ENCODE measurements at places on chromosomes 6 and 20.

GRCh38 chr6:39208223-39208739, 21.0 kb downstream of the KCNK5 start:
- no peak for DNase-seq

DNA sequence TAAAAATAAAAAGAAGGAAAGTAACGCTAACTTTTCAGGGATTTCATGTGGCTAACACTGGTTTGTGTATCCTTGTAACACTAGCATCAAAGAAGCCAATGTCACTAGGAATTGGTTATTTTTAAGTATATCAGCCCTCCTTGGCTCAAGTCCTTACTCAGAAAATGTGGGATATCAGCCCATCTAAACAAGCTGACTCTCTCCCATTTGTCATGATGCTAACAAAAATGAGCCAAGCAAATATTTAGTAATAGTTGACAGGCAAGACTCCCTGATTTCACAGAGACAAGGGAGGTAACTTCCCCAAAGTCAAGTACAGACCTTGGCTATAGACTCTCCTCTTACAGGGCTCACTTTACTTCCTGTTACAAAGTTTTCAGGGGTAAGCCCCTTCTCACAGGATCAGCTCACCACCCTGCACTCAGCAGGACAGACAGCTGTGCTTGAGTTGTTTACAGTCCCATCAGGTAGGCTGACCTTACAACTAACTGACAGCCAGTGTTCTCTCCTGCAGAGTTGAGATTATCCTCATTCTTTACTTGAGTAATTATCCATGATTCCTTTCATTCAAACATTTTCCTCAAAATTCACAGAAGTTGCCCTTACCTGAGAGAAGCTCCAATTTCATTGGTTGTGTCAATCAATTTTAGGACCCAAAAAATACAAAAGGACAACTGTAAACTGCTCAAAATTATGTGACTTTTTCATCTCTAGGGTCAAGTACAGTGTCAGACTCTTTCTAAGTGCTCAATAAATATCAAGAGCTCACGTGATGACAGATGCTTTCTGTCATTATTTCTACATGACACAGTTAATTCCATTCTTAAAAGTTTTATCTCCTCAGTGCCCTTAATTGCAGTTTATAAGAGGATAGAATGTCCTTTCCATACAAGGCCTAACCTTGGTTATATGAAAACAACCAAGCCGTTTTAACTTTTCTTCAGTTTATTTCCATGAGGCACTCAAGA, 38.1 kb upstream of the BMP5 start:
- no peak for DNase-seq

- DNase-seq = no peak
Measured at GRCh38 chr20:31565699-31566318, 39.3 kb upstream of the ID1 start.

DNA sequence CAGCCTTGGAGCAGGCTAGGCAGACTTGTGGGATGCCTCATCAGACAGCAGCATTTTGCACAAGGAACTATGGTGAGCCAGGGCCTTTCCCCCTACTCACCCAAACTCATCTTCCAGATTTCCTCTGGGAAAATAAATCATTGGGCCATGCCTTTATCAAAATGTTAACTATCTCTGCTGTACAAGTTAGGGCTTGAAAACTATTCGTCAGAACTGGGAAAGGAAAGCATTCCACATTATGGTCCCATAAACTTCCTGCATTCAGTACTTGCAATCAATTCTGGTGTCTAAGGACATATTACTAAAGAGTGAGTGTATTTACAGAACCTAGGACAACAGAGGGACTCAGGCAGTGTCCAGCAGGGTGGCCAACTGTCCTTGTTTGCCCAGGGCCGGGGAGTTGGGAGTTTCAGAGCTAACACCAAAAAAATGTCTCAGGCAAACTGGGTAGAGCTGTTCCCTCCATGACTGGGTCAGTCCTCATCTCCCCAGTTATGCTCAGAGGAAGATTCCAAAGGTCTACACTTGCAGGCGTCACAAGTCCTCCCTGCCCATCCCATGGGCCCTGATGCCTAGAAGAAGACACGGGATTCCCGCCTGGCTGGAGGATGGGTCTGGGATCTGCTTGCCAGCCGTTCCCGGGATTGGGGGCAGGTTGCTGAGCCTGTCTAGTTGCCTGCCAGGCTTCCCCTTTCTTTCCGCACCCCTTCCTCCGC, 72.2 kb downstream of the SLC22A3 start:
- DNase-seq = no peak

- no peak for DNase-seq
Measured at GRCh38 chr20:48928832-48929725, 7.6 kb downstream of the ARFGEF2 start.

GRCh38 chr6:151478670-151479069, 15.1 kb upstream of the CCDC170 start:
- DNase-seq = no peak

DNA sequence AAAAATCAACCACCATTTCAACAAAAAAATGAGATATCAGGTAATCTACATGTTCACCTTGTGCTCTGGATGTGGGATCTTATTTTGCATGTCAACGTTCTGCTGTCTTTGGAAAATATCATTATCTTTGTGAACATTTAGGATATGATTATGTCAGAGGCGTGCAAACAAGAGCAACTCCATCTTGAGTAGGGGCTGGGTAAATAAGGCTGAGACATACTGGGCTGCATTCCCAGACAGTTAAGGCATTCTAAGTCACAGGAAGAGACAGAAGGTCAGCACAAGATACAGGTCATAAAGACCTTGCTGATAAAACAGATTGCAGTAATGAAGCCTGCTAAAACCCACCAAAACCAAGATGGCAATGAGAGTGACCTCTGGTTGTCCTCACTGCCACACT, 28.8 kb upstream of the ZBTB24 start:
- no peak for DNase-seq

GRCh38 chr6:136335736-136336363, 46.2 kb upstream of the BCLAF1 start:
- no peak for DNase-seq

DNA sequence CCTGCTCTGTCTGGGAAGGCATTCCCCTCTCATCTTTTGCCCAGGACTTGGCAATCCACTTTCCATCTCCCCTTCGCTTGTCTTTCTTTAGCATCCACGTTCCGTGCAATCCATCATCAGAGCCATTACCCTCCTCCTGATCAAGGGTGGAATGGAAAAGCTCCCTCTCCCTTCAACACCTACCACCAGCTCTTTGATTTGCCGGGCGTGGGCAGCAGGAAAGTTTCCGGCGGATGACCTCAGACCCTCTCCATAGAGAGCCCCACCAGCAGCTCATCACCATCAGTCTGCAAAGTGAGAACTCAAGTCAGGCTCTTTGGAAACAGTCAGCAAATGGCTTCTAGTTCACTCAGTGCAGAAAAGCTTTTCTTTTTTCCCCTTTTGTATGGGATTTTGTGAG, 76.2 kb downstream of the TSHZ2 start:
- DNase-seq = no peak

DNA sequence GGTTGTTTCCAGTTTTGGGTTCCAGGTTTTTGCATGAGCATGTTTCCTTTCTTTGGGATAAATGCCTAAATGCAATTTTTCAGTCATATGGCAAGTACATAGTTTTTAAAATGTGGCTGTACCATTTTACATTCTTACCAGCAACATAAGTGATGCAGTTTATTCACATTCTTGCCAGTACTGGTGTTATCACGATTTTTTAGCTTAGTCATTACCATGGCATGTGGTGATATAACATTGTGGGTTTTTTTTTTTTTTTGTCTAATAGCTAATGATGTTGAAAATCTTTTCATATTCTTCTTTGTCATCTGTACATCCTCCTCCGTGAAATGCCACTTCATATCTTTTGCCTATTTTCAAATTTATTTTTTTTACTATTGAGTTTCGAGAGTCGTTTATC, 2.9 kb upstream of the TDRD6 start:
- DNase-seq = no peak

DNA sequence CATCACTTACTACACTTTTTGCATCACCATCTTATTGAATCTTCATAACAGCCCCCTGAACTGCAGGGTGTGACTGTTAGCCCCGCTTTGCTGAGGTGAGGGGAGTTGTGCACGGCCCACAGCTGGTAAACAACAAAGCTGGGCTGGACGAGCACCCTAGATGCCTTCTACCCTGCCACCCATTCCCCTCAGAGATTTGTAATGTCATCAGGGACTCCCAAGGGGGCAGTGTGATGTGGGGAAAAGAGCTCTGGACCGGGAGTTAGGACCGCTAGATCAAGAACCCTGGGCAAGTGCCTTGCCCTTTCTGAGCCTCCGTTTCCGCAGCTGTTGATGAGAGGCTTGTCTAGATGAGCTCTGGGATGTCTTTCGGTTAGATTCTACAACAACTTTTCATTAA, 20.9 kb downstream of the PKIG start:
- peak; percentile 5 for DNase-seq

- no peak for DNase-seq
Measured at GRCh38 chr6:159097256-159097655, 52.5 kb upstream of the TAGAP start.

- DNase-seq = no peak
Measured at GRCh38 chr20:32582659-32583580, 2.2 kb downstream of the NOL4L start.

- no peak for DNase-seq
Measured at GRCh38 chr6:45531999-45532595, 154.4 kb upstream of the SUPT3H start.

DNA sequence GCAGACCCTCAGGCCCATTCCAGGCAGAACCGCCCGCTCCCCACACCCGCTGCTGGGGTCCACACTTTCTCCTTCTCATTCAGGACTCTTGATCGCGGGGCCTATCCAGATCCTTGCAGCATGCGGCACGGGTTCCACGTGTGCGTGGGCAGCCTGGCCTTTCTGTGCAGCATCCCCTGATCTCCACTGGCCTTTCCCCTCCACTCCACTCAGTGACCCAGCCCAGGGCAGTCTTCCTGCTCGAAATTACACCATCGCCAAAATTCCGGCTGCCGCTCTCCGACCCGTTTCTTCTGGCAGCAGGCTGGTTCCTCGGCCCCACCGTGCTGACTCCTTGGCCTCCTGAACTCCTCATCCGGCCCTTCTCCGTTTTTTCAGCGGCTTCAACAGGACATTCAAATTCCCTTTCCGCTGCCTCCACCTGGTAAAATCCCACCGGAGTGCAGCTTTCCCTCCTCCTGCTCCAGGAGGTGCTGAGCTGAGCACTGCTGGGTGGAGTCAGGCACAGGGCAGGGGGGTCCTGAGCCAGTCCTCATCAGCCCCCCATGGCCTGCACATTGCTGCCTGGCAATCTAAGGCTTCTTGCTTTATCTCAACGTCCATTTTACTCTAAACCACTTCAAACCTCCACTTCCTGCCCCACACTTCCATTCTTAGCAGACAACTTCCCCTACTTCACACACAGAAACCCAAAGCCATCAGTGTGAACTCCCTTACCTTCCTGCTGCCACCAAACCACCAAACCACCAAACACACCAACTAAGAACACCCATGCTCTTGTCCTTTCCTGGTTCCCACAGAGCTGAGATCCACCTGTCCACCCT, 9.0 kb downstream of the SFT2D1 start:
- no peak for DNase-seq

DNA sequence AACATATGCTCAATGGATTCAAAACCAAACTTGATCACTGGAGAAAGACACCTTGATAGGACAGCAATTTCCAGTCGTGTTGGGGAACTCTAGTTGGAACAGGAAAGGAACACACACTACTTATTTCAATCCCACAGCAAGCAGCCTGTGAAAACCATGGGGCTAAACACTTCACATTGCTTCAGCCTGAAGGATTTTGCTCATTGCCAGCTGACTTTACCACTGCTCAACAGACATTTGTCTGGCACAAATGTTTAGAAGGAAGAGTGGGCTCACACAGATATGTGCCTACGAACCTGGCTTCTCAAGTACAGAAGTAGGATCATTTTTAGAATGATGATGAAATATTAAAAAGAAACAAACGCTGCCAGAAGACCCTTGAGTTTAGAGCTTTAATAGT, 598.1 kb downstream of the PHF3 start:
- no peak for DNase-seq

GRCh38 chr20:4791121-4791520, 69.4 kb downstream of the PRND start:
- no peak for DNase-seq

- DNase-seq = no peak
Measured at GRCh38 chr20:19849341-19850197, 91.5 kb downstream of the RIN2 start.

- DNase-seq = no peak
Measured at GRCh38 chr6:52328303-52328662, 33.7 kb upstream of the PAQR8 start.

GRCh38 chr6:130505808-130506598, 140.2 kb downstream of the TMEM200A start:
- no peak for DNase-seq

DNA sequence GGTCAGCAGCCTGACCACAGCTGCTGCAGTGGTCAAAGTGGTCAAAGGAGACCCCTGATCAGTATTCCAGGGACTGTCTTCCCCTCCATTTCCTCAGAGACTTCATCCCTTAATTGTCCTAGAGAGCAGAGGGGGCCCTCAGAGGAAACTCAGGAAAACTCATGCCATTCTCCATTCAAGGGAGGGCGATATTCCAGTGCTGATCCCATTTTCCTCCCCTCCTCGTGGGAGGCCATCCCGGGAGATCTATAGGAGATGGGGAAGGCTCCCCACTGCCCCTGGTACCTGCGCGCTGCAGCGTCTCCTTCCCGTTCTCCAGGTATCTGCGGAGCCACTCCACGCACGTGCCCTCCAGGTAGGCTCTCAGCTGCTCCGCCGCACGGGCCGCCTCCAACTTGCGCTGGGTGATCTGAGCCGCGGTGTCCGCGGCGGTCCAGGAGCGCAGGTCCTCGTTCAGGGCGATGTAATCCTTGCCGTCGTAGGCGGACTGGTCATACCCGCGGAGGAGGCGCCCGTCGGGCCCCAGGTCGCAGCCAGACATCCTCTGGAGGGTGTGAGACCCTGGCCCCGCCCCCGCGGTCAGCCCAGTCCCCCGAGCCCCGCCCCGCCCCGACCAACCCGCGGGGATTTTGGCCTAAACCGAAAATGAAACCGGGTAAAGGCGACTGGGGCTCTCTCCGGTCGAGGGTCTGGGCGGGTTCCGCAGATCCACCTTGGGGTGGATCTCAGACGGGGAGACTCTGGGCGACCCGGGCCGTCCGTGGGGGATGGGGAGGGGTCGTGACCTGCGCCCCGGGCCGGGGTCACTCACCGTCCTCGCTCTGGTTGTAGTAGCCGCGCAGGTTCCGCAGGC, 878 bp downstream of the HLA-C start:
- no peak for DNase-seq

All from SHP77 (cell line).